Activated CD4-positive, alpha-beta T cell treated with anti-CD3 and anti-CD28 coated beads, Interleukin-2, Interleukin-6, amounts not matched to agents 100 ng/mL and 50 ng/mL, durations not matched to agents 16 hours and 8 hours (primary cell): ENCODE measurements at places on chromosomes 12 and 14.

- DNase-seq, result no peak
Observed at GRCh38 chr12:127785540-127785939, 481.4 kb upstream of the TMEM132C start.

DNA sequence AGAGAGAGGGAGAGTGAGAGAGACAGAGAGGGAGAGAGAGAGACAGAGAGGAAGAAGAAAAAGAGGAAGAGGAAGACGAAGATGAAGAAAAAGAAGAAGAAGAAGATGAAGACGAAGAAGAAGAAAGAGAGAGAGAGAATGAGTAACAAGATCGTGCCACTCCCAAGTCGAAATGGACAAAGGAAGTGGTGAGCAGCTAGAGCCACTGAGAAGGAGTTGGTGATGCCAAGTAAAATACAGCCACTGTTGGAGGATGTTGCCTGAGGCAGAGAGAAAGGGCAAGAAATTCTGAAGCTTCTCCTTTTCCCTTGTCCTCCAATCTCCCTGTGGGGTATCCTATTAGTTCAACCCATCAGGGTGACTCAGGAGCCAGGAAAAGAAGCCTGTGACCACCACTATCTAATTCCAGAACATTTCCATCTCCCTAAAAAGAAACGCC is 12.5 kb upstream of the ANAPC5 start:
- no peak for DNase-seq

- DNase-seq, result no peak
Observed at GRCh38 chr12:132190834-132191500, 46.7 kb downstream of the NOC4L start.

DNA sequence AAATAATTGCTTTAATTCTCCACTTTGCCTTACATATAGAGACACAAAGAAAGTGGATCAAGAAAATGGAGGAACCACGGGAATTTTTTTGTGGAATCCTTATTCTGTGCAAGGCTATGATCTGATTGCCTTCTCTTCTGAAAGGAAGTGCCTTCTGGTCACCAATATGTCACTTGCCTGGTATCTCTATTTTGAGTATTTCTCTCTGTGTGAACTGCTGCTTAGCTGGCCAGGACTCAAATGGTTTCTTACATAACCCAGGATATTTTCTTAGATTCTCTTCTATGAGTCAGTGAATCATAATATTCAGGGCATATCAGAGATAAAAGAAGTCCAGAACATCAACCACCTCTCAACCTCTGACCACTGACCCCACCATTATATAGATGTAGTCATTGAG is 156.1 kb downstream of the DIO2 start:
- no peak for DNase-seq

- no peak for DNase-seq
Observed at GRCh38 chr12:83613586-83614110, 926.9 kb downstream of the TMTC2 start.
